ENCODE measurements at places on chromosomes 12 and 14.

GRCh38 chr12:69929531-69929930 is 104.5 kb downstream of the MYRFL start:
- DNase-seq, result no peak

DNA sequence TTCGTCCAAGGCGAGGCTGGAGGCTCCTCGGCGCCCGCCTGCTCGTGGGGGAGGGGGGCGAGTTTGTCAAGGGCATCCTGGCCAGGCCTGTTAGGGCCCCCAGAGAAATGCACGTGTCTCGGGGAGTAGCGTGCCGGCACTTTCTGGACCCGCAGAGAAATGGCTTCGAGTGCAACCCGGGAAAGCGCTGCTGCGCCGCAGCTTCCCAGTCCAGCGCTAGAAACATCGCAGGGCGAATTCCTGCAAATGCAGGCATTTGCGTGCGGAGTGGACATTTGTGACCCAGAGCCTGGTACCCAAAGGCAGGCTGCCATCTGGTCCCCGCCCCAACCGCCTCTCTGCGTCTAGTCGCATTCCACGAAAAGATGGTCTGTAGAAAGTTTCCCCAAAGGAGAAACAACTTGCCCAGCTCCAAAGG is 756 bp downstream of the LGR5 start:
- no peak for DNase-seq

GRCh38 chr12:124388679-124389137 is 93.8 kb downstream of the RFLNA start:
- DNase-seq, result peak; percentile 40

DNA sequence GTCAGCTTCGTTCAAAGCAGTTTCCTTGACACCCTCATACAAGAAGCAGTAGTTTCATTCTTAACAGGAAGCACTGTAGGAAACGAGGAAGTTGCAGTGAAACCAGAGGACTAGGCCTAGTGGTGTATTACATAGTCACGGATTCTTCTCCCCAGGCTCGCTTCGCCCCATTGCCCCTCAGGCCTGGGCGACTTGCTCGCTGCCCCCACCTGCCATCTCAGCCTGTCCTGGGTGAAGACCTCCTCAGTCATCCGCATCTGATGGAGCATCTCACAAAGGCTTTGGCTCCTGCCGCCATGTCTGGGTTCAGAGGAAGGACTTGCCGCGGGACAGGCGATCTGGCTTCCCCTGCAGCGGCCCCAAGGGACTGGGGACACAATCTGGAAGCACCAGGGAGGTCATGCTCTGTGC is 93.5 kb downstream of the LMNTD1 start:
- no peak for DNase-seq

DNA sequence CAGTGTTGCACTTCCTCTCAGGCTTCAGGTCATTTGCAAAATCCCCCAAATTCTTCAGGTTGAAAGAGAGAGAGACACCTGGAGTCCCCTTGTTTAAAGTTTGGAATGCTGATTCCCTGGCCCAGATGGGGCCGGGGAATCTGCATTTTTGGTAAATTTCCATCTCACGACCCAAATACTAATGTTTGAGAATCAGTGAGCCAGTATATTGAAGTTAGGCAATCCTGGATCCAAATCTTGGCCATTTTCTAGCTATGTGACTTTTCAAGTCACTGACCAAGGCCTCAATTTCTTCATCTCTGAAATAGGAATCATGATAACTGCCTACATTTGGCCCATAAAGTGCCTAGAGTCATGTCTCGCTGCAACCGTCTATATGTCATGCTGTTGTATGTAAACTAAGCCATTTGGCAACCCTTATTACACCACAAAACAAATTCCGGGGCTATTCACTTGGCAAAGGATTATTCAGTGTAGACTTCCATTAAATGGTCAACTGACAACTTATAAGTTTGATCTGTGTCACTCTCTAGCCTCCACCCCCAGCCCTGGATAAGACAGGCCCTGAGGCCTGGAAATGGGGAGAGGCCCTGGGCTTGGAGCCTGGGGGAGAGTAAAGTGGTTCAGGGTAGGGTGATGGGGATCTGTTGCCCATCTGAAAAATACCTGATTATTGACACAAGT is 3.7 kb upstream of the ZFP36L1 start:
- no peak for DNase-seq

Data from stimulated activated CD4-positive, alpha-beta T cell treated with anti-CD3 and anti-CD28 coated beads, Interleukin-2, amount 100 ng/mL, for 24 hours (primary cell).